CD8-positive, alpha-beta memory T cell (primary cell): ENCODE measurements at places on chromosomes 2 and 18. TPM values are rescaled to one million over a fixed set of nuclear protein-coding genes. Genes with fewer than 3 reads are reported as not detected.

Gene TUBB8B
- not detected for total RNA-seq

Gene FAM136A
- 102 TPM for total RNA-seq

Gene KCNS3
- not detected for total RNA-seq

DNA sequence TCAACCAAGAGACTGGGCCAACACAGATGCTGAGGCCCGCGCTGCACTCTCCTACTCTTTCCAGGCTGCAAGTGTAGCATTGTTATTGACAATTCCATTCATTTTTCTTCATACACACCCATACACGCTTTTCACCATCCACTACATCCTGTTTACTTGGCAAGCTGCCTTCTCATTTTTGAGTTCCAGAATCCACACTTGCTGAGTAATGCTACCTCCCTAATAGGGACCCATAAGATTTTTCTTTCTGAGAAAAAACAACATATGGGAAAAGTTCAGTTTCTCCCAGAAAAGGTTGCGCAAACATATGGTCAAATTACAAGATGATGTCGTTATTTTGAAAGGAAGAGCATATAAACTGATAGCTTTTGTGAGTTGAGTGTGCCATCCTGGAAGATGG is 3.3 kb upstream of the NETO1 start:
- H3K4me1 ChIP-seq = no peaks in the 10 kb centered on the region
- no peak overlapping the region for H3K4me3 ChIP-seq
- no peaks in the 10 kb centered on the region for H3K36me3 ChIP-seq
- H3K27ac ChIP-seq = no peak overlapping the region

- no peak overlapping the region for H3K4me3 ChIP-seq
- DNase-seq = no peak
- H3K27me3 ChIP-seq = no peaks in the 10 kb centered on the region
- peaks cover 5% of the 10 kb centered on the region for H3K4me1 ChIP-seq
- no peaks in the 10 kb centered on the region for H3K36me3 ChIP-seq
- no peak overlapping the region for H3K27ac ChIP-seq
These were observed 40.0 kb downstream of the TTC32 start for GRCh38 chr2:19861813-19862212.
